ENCODE measurements at places on chromosomes 1 and 21.

DNA sequence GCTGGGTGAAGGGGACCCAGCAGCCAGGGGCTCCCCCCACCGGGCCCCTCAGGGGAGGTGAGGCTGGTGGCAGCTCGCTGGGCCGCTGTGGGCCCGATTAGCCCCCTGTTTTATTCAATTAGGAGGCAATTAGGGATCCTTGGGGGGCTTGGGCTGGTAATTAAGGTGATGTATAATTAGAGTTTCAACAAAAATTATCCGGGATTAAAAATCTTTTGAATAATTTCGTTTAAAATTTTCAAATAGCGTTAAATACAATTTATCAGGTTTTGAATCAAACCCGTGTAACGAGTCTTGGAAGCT is 4.1 kb downstream of the PRDM16 start:
- no peak overlapping the region for H3K4me3 ChIP-seq
- no peaks in the 10 kb centered on the region for H3K27me3 ChIP-seq
- no peak for DNase-seq
- no peaks in the 10 kb centered on the region for H3K36me3 ChIP-seq
- peaks cover 5% of the 10 kb centered on the region for H3K4me1 ChIP-seq
- H3K27ac ChIP-seq = no peak overlapping the region

DNA sequence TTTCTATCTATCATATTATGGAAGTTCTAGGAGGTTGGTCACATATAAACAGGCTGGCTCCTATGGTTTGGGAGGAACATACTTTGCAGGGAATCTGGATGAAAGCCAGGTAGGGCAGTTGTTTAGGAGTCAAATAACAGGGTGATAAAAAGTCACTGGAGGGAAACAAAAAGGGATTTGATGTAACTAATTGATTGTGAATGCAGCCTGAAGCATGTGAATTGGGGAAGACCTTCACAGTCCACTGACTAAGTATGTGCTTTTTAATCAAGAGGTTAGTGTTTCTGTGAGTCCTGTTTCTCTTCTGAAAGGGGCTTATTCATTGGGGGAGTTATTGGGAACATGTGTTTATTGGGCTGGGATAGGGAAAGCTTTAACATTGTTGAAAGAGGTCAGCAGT is 41.3 kb downstream of the HMCN1 start:
- H3K27ac ChIP-seq = no peak overlapping the region
- H3K36me3 ChIP-seq = no peaks in the 10 kb centered on the region
- no peak for DNase-seq
- no peaks in the 10 kb centered on the region for H3K27me3 ChIP-seq
- no peaks in the 10 kb centered on the region for H3K4me1 ChIP-seq

DNA sequence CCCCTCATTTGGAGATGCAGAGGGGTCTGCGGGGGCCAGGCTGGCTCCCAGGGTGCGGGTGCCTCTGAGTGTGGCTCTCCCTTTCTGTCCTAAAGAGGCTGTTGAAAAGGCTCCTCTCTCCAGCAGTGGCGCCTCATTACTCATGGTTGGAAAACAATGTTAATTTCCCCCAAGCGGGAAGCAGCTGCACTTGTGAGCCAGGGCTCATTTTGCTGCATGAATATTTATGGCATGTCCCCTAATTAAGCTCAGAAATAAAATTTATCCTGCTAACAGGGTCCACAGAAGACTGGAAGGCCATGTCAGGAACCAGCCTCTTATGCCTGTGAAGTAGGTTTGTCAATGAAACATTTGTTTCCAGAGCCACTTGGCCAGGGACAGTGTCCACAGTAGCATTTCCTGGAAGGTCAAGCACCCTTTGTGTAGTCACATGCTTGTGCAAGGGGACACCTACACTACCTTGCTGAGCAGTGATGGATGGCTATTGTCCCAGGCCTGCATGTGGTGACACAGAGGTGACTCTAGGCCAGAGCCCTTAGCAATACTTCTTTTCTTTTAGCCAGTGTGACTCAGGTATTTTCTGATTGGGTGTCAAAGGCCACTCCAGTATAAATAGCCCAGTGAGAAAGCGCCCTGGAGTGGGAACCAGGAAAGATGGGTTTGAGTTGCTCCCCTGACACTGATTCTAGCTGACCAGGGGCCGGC is 259.0 kb downstream of the FOXD2 start:
- H3K27ac ChIP-seq = no peak overlapping the region
- no peaks in the 10 kb centered on the region for H3K4me1 ChIP-seq
- no peaks in the 10 kb centered on the region for H3K36me3 ChIP-seq
- DNase-seq = no peak
- no peaks in the 10 kb centered on the region for H3K27me3 ChIP-seq
- no peak overlapping the region for H3K4me3 ChIP-seq

DNA sequence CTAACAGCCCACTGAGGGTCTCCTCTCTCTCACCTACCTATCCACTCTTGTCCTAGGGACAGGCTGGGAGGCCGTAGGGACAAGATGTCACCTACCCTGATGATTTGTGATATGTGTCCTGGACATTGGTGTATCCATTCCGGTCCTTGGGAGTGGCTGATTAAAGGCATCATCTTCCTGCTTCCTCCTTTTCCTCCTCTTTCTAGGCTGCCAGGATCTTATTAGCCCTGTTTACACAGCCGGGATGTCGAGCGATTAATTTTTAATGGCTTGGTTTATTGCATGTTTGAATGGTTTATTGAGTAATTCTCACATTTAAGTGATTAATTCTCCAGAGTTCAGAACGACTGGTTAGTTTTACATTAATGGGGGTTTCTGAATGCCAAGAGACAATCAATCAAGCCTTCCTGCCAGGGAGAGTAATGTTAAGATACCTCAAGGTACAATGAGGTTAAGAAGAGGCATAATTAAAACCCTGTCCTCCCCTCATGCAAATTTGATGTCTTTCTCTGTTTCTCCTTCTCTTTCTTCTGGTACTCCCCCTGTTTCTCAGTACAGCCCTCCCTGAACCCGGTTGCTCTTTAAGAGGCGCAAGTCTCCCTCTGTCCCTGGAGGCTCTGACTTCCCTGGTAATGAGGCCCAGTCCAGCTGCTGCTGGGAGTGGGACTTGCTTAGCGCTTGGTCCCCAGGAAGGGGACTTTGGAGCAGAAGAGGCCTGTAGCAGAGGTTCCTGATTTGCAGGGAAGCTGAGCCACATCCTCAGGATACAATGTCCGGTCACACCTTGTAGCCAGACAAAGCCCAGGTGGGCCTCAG is 50.9 kb downstream of the ACTL8 start:
- no peaks in the 10 kb centered on the region for H3K36me3 ChIP-seq
- no peaks in the 10 kb centered on the region for H3K27me3 ChIP-seq
- no peaks in the 10 kb centered on the region for H3K4me1 ChIP-seq
- H3K27ac ChIP-seq = no peak overlapping the region
- H3K4me3 ChIP-seq = no peak overlapping the region

DNA sequence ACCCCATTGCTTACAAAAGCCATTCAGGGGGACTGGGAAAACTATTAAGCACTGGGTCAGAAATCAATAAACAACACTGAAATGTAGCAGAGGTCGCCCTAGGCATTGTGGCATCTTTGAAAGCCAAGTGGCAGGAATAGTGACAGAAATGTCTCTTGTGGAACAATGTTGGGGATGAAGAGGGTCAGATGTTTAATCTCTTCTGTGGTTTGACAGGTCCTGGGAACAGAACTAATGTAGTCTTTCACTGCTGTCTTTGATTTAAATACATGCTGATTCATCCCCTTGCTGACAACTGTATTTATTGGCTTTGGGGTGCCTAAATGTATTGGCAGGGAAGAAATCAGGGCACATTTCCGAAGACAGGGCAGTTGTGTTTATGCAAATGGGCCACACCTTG is 194.8 kb downstream of the ATG4C start:
- H3K36me3 ChIP-seq = no peaks in the 10 kb centered on the region
- no peaks in the 10 kb centered on the region for H3K27me3 ChIP-seq
- DNase-seq = no peak
- H3K27ac ChIP-seq = no peak overlapping the region

GRCh38 chr1:51231120-51231519 is 5.0 kb upstream of the RNF11 start:
- H3K27me3 ChIP-seq = no peaks in the 10 kb centered on the region
- H3K4me1 ChIP-seq = peaks cover 9% of the 10 kb centered on the region
- H3K27ac ChIP-seq = no peak overlapping the region
- DNase-seq = no peak

DNA sequence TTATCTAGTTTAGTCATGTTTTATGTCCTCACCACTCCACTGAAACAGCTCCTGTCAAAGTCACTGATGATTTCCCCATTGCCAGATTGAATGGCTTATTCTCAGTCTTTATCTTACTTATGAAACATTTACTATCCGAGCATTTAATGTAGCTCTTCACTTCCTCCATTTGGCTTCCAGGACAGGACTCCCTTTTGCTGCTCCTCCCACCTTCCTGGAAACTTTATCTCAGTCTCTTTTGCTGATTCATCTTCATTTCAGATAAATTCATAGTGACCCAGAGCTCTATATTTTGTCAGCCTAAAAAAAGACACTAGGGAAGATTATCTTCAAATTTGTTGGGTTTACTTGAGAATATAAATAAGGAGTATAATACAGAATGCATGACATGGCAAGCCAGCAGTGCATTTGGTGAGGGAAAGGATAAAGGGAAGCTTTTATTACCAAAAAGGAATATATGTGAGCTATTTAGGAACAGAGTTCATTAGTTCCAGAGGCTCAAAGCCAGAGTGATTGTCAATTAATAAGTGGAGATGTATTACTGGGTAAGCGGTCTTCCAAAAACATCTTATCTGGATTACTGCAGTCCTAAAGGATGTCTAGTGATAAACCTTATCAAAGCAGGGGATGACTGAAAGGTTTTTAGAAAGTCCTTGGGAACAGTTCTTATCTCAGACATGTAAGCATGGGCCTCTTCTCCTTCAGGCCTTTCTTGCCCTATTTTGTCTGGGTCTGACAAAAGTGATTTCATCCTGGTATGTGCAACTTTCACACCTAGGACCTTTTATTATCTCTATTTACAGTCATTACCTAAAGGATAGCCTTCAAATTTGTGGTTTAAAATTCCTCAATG is 25.6 kb downstream of the IL23R start:
- DNase-seq = no peak
- peaks cover 2% of the 10 kb centered on the region for H3K4me1 ChIP-seq
- H3K36me3 ChIP-seq = no peaks in the 10 kb centered on the region
- H3K4me3 ChIP-seq = no peak overlapping the region
- H3K27ac ChIP-seq = no peak overlapping the region

- no peak for DNase-seq
- H3K4me1 ChIP-seq = no peaks in the 10 kb centered on the region
- H3K27me3 ChIP-seq = no peaks in the 10 kb centered on the region
- H3K36me3 ChIP-seq = no peaks in the 10 kb centered on the region
These were observed 8.2 kb upstream of the KCNA3 start for GRCh38 chr1:110682898-110683297.

DNA sequence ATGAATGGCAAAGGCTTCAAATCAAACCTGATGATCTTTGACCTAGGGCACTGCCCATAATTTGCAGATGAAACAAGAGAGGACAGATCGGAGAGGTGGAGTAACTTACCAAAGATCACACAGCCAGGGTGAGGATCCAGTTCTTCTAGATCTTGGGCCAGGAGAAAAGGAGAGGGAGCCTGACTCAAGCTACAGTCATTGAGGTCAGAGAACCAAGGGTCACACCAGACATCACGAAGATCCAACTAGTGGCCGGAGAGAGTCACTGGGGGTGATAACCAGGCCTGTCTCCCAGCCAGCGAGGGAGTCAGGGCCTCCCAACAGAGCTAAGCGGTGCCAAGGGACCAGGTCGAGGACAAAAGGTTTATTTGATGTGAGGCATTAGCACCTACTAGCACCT is 115.0 kb downstream of the RIPK4 start:
- H3K4me3 ChIP-seq = no peak overlapping the region
- H3K36me3 ChIP-seq = no peaks in the 10 kb centered on the region
- no peaks in the 10 kb centered on the region for H3K4me1 ChIP-seq
- DNase-seq = no peak

- no peaks in the 10 kb centered on the region for H3K27me3 ChIP-seq
- peak overlapping the region; percentile 94 for H3K27ac ChIP-seq
- H3K36me3 ChIP-seq = peaks cover 7% of the 10 kb centered on the region
- no peak for DNase-seq
These were observed 26.6 kb downstream of the DHRS3 start for GRCh38 chr1:12591267-12591938.

GRCh38 chr1:97433094-97433823 is 487.6 kb downstream of the DPYD start:
- no peaks in the 10 kb centered on the region for H3K36me3 ChIP-seq
- H3K27me3 ChIP-seq = no peaks in the 10 kb centered on the region
- no peak overlapping the region for H3K27ac ChIP-seq
- DNase-seq = no peak
- H3K4me1 ChIP-seq = no peaks in the 10 kb centered on the region

- H3K36me3 ChIP-seq = no peaks in the 10 kb centered on the region
- no peaks in the 10 kb centered on the region for H3K27me3 ChIP-seq
- no peak for DNase-seq
- H3K4me3 ChIP-seq = no peak overlapping the region
These were observed 509.8 kb upstream of the ADAMTS5 start for GRCh38 chr21:27476696-27477095.

DNA sequence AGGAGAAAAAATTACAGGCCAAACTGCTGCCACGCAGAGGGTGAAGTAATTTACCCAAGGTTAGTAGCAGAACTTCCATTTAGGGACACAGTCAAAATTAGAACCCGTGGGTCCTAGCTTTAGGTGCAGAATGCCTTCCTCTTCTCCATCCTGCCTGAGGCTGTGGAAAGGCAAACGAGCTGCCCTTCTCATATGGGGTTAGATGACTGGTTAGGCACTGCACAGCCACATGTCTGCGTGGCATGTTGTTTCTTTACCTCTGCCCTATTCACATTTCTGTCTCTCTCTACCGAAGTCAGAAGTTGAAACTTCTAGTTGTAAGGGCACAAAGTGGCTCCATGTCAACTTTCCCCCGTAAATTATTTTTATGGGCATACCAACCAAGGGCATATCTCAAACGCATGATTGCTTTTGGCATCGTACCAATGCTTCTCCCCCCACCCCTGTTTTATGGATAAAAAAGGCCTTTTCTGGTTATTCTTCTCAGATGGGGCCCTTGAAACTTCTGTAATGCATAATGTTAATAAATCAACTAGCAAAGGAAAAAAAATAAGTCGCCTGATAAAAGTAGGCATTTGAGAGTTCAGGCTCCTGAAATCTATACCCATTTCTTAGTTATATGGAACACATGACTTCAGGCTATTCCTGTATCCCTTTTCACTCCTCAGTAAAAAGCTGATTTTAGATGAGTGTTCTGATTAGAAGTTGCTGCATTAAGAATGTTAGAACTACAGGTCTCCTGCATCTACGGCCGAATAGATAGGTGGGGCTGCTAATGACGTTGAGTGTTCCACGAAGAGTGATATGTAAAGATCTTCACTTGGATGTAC is 139.6 kb upstream of the NRIP1 start:
- no peak for DNase-seq
- peaks cover 14% of the 10 kb centered on the region for H3K4me1 ChIP-seq
- H3K27ac ChIP-seq = no peak overlapping the region
- no peaks in the 10 kb centered on the region for H3K36me3 ChIP-seq
- H3K27me3 ChIP-seq = no peaks in the 10 kb centered on the region

DNA sequence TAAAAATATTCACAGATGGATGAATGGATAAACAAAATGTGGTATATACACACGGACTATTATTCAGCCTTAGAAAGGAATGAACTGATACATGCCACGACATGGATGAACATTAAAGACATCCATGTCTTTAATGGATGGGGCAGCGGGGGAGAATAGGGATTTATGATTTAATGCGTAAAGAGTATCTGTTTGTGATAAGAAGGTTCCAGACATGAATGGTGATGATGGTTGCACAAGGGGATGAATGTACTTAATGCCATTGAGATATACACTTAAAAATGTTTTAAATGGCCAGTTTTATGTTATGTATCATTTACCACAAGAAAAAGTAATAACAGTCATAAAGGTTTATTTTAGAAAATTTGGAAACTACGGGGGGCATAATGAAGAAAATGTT is 108.6 kb upstream of the WLS start:
- H3K4me3 ChIP-seq = no peak overlapping the region
- no peaks in the 10 kb centered on the region for H3K27me3 ChIP-seq
- H3K27ac ChIP-seq = no peak overlapping the region
- H3K4me1 ChIP-seq = no peaks in the 10 kb centered on the region
- DNase-seq = no peak
